Smooth muscle cell of trachea (primary cell): ENCODE measurements at places on chromosomes 6 and 20. TPM values are rescaled to one million over a fixed set of nuclear protein-coding genes. Genes with fewer than 3 reads are reported as not detected.

The WFDC10B gene
- not detected in 2 replicates for total RNA-seq

The TSBP1 gene
- total RNA-seq: not detected in 2 replicates

The TRIM15 gene
- total RNA-seq: not detected in 2 replicates

The EYA2 gene
- 0.44 and 1.5 TPM in 2 replicates for total RNA-seq

The OTOR gene
- not detected in 2 replicates for total RNA-seq

The FLRT3 gene
- total RNA-seq: 2.3 and 5.0 TPM in 2 replicates

The ADGRF1 gene
- total RNA-seq: not detected in 2 replicates

The DZANK1 gene
- total RNA-seq: 0.83 and 1.3 TPM in 2 replicates
